ENCODE measurements at places on chromosomes 1 and 21. TPM values are rescaled to one million over a fixed set of nuclear protein-coding genes. Genes with fewer than 3 reads are reported as not detected.

PTPN22 gene
- not detected for total RNA-seq

AK5 gene
- 0.18 TPM for total RNA-seq

IRF6 gene
- 1.4 TPM for total RNA-seq

GRCh38 chr1:238248356-238248755 is 357.6 kb upstream of the ZP4 start:
- no peak overlapping the region for H3K27ac ChIP-seq
- H3K4me1 ChIP-seq, result no peaks in the 10 kb centered on the region
- no peak overlapping the region for H3K4me3 ChIP-seq
- DNase-seq, result no peak
